CD4-positive, alpha-beta T cell treated with Interferon gamma for 1 hour (primary cell): ENCODE measurements at places on chromosomes 7 and 10.
A peak's percentile ranks its signal among the peaks of the same experiment; 100 is the strongest.

- no peak for DNase-seq
These were observed 202.4 kb downstream of the ADAM12 start for GRCh38 chr10:126185676-126186447.

GRCh38 chr10:29691564-29692072, 56.8 kb upstream of the SVIL start:
- no peak for DNase-seq

- peak; percentile 15 for DNase-seq
These were observed 9.9 kb downstream of the VIM start for GRCh38 chr10:17237915-17238444.

GRCh38 chr7:37310327-37311080, 138.2 kb downstream of the ELMO1 start:
- DNase-seq = peak; percentile 10

DNA sequence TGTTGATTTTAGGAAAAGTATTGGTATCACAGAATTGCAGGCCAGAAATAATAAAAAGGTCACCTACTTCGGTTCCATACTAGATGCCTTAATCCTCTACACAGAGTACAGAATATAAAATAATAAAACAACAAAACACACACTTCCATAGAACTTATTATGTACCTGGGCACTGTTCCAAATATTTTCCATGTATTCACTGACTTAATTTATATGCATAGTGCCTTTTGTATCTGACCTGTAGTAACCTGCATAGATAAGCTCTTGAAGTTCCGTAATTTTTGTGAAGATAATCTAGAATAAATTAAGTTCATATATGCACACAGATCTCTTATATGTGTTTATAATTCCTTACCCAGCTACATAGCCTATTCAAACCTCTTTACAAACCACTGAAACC, 78.3 kb downstream of the RAPGEF5 start:
- DNase-seq = no peak

GRCh38 chr7:82668676-82669075, 225.1 kb upstream of the CACNA2D1 start:
- DNase-seq = no peak

GRCh38 chr7:111029574-111030251, 61.2 kb upstream of the LRRN3 start:
- DNase-seq = no peak

GRCh38 chr7:110084181-110084807, 1006.6 kb upstream of the LRRN3 start:
- DNase-seq = no peak

DNA sequence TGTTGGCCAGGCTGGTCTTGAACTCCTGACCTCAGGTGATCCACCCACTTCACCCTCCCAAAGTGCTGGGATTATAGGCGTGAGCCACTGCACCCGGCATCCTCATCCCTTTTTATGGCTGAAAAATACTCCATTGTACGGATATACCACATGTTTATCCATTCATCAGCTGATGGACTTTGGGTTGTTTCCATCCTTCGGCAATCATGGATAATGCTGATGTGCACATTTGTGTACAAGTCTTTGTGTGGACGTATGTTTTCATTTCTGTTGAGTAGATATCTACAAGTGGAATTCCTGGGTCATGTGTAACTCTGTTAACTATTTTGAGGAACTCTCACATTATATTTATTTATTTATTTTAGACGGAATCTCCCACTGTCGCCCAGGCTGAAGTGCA, 5.7 kb upstream of the UCMA start:
- no peak for DNase-seq

DNA sequence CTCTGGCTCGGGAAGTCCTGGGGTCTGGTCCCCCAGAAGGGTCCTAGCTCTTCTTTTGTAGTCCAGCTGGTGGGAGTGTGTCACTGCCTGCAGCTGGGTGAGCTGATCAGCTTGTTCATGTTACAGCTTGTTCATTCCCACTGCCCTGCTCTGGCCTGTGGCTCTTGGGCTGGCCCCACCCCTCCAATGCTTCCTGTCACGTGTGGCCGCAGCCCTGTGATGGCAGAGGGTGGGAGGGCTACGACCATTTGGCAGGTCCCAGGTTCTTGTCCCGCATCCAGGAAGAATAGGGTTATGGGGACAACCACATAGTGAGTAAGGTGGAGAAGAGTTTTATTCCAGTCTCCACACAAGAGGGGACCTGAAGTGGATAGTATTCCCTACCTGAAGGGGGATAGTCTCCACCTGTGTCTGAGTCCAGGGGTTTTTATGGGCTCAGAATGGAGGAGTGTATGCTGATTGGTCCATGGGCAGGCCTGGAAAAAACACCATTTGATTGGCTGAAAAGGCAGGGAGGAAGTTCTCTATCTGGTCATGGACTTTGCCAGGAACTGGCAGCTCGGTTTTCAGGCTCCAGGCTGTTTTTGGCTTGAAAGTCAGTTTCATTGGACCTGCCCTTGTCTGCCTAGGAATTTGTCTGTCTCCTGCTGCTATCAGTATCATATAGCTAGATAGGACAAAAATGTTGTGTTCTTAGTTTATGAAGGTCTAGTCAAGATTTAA, 13.1 kb downstream of the SDHAF3 start:
- no peak for DNase-seq

DNA sequence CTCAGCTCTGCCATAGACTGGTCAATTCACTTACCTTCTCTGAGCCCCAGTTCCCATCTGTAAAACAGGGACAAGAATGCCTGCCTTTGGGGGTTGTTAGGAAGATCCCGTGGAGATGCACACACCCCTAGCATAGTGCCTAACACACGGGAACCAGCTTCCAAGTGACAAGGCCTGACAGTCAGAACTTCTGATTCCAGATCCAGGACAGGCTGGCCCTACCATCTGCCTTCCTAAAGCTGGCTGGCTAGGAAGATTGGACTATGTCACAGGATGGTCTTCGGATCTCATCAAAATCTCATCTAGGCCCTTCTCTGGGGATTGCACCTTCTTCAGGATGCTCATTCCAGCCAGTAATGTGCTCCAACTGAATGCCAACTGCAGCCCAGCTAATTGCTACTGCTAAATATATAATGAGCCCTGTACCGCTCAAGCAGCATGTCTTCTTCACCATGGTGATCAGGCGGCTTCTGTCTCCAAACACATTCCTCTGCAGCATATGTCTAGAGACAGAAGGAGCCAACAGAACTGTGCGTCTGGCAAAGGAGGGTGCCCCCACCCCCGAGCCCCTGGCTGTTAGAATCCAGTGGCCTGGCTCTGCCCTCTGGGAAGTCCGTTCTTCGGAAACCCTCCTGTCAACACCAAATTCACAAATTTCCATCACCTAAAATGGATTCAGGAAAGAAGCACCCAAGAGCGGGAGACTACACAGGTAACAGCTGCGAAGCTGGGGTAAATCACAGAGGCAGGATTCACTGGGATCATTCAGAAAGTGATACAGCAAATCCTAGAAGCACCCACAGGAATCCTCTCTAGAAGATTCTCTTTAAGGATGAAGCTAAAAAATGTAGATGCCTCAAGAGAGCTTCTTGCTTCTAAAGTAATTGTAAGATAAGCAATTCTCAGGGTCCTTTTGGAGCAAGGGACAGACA, 142.1 kb upstream of the EEPD1 start:
- DNase-seq = no peak

DNA sequence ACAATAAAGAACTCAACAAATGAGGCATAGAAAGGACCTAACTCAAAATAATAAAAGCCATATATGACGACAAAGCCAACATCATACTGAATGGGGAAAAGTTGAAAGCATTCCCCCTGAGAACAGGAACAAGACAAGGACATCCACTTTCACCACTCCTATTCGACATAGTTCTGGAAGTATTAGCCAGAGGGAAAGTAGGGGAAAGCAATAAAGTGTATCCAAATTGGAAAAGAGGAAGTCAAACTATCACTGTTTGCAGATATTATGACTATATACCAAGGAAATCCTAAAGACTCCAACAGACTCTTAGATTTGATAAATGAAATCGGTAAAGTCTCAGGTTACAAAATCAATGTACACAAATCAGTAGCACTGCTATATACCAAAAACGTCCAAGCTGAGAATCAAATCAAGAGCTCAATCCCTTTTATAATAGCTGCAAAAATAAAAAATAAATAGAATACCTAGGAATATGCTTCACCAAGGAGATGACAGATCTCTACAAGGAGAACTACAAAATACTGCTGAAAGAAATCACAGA, 4.8 kb downstream of the ANXA7 start:
- DNase-seq = no peak

GRCh38 chr7:105830405-105831301, 45.7 kb downstream of the ATXN7L1 start:
- no peak for DNase-seq

GRCh38 chr10:71187197-71187596, 25.2 kb upstream of the UNC5B start:
- no peak for DNase-seq

DNA sequence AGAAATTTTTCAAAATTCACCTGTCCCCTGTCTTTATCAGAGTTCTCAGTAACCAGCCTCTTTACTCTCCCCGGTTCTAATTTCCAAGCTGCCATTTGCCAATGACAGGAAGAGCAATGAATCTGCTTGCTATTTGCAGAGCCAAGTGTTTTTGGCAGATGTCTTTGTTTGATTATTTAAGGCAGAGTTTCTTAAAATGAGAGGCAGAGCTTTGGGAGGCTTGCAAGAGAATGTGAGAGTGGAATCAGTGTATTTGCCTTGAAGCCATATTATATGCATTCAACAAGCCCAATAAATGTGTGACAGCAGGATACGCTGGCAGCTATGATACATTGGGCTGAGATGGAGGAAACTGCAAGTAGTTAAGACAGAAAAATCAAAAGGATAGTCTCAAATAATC, 196.5 kb downstream of the PHF14 start:
- no peak for DNase-seq

DNA sequence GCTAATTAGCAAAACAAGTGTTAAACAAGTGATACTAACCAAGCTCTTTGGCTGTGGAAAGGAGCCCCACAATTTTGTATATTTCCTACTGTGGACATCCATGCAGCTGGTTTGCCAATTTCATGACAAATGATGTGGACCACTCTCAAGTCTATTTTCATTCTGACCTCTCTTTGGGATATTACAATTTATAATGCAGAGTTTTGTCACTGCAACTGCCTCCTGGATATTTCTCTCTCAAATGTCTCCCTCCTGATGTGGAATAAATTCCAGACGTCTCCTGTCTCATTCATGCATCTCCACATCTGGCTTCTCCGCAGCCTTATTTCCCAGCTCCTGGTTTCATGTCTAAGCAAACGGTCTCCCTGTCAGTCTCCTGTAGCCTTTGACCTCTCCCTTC, 80.6 kb upstream of the RHEB start:
- DNase-seq = no peak

- no peak for DNase-seq
These were observed 30.5 kb downstream of the SLC18A2 start for GRCh38 chr10:117271427-117271826.

DNA sequence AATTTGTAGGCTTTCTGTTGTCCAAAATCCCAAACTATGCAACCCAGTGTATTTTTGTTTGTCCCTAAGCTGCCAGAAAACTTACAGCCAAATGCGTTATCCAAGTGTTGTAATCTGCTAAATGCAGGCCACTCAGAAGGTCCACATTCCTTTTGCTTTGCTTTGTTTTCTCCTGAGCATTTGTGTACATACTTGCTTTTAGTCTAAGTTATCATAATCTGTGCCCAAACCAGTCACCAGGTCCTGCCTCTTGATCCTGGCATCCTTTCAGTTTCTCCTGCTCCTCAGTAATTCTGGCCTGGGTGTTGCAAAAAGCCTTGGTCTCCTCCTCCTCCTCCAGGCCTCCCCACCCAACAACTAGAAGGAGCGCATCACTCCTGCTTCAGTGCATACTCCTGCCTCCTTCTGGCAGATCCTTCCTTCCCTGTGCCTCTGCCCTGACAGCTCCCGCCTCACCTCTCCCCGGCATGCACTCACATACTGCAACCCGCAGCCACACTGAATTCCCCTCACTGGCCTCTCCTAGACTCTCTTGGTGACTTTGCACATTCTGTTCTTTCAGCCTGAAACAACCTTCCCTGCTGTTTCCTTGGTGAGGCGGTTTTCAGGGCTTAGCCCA, 2.3 kb downstream of the DENND2A start:
- DNase-seq = no peak

- DNase-seq = no peak
These were observed 37.5 kb downstream of the PRLHR start for GRCh38 chr10:118557946-118558345.
